NCI-H2107 (cell line): ENCODE measurements at places on chromosomes 3 and 15.

- no peak for DNase-seq
Measured at GRCh38 chr3:113649174-113649845, 47.1 kb downstream of the USF3 start.

DNA sequence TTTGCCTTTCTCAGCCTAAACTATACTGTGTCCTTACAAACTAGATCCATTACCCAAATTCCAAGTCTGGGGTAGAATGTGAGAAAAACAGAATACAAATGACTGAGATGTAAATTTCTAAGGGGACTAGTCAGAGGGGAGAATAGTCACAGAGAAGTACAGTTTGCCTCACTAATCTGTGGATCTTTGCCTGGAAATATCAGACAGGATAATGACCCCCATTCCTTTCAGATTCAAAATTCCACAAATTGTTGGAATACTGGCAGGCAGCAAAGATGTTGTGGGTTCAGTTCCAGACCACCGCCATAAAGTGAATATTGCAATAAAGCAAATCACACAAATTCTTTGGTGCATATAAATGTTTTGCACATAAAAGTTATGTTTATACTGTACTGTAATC is 762.8 kb upstream of the NR2F2 start:
- DNase-seq, result no peak

GRCh38 chr3:42790714-42791229 is 13.5 kb downstream of the HIGD1A start:
- DNase-seq, result no peak

DNA sequence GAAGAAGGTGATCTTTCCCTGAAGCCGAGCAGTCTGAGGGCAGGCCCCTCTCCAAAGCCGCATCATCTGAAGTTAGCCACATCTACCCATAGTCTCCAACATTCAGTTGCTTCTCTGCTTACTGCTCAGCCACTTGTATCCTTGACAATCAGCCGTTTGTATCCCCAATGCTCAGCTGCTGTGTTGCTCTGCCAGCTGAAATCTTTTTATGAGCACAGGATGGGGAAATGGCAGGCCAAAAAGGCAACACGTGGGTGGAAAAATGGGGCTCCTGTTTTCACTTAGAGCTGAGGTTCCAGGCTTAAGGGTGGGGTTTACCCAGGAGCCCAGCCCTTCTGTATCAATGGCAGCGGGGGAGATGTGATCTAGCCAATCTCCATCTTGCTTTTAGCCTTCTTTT is 36.3 kb downstream of the METTL6 start:
- DNase-seq, result no peak

DNA sequence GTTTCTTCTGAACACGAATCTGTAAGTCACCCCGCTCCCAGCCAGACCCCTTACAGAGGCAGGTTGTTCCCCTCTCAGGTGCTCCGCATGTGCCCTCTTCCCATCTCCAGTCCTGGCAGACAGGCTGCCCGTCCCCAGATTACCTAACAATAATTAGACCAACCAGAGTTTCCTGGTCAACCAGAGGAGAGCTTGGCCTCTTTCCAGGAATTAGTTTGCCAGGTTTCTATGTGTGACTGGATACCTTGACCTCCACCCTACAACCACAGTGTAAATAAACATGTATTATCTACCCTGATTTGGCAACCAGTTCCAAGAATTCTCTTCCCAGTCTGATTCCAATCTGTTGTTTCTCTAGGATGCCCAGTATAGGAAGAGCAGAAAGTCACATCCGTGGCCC is 178.0 kb upstream of the UMPS start:
- no peak for DNase-seq

- no peak for DNase-seq
Measured at GRCh38 chr15:42356851-42357250, 2.5 kb upstream of the CAPN3 start.

GRCh38 chr3:150314248-150315004 is 93.7 kb upstream of the TSC22D2 start:
- DNase-seq, result no peak

GRCh38 chr15:63638839-63639238 is 41.7 kb downstream of the FBXL22 start:
- DNase-seq, result no peak

DNA sequence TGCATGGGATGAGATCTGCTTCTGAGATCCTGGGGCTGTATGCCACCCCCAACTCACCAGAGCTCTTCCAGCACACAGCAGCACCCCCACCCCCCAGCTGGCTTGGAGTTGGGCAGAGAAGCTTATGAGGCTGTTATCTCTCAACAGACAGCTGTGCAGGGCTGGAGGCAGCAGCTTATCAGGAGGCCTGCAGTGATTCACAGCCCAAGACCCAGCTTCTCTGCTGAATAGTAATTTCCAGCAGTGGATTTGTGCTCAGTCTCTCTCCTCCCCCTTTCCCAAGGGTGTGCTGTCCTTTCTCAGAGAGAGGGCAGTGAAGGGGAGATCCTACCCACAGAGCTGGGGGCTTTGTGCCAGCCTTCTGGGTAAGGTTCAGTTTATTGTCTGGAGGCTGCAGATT is 2.1 kb downstream of the RPP25 start:
- DNase-seq, result no peak

- no peak for DNase-seq
Measured at GRCh38 chr15:79122991-79123390, 32.4 kb upstream of the RASGRF1 start.

DNA sequence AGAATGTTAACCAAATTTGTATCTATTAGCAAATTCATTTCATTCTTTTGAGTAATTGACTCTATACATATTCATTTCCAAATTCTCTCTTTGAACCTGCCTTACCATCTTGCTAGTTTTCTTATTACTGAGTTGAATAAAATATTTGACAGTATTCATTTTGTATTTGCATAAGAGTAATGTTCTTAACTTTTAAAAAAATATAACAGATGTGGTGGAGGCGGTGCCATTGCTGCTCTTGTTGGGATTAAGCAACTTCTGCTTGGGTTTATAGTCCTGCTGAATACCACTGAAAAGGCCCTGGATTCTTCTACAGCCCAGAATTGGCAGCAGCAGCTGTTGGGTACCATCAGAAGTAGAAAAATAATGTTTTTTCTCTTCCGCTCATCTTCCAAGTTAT is 148.9 kb upstream of the PEX5L start:
- no peak for DNase-seq

GRCh38 chr3:188542196-188542595 is 388.2 kb downstream of the LPP start:
- no peak for DNase-seq

GRCh38 chr3:13240928-13241618 is 167.8 kb upstream of the IQSEC1 start:
- no peak for DNase-seq

- no peak for DNase-seq
Measured at GRCh38 chr15:50815958-50816590, 50.6 kb upstream of the SPPL2A start.

DNA sequence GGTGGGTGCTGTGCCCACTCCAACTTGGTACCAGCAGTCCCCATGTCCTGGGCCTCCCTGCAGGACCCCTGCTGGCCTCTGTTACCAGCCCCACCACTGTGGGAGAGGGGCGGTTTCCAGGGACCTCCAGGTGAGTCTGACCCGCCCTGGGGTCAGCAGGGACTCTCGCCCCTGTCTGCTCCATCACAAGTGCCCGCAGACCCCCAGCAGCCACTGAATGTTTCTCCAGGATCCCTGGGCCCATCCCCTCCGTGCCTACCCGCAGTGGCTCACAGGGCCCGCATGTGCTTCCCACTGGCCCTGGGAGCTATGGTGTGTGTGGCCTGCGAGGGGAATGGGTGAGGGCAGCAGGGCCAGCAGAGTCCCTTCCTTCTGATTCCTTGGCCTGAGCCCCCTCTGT is 9.9 kb upstream of the RHO start:
- no peak for DNase-seq

- DNase-seq, result no peak
Measured at GRCh38 chr3:78041486-78041885, 1001.6 kb downstream of the ROBO2 start.

DNA sequence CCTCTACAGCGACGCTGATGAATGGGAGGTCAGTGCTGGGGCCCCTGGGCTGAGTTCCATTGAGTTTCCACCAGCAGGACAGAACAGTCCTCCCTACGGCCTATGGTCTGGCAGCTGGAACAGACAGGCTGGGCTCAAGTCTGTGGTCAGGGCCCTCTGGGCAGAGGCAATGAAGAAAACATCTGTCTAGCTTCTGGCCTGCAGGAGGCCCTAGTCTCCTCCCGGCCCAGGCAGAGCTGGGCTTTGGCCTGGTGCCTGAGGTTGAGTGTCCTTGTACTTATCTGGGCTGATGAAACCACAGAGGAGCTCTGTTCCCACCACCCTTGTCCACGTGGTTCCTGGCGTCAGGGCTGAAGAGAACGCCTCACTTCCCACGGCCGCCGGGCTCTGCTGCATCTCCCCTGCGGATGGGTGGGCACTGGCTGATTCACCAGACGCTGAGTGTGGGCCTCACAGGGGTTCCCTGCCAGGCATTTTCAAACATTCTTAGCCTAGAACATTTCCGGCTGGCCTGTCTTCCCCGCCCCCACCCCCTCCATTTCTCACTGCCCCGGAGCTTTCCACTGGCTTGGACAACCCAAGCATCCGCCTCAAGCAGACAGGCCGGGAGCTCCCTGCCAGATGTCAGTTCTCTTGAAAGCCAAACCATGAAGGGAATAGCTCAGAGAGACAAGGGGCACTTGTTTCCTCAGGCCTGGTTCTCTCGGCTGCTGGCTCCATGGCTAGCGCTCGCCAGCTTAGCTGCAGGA is 20.3 kb downstream of the PPCDC start:
- DNase-seq, result no peak

DNA sequence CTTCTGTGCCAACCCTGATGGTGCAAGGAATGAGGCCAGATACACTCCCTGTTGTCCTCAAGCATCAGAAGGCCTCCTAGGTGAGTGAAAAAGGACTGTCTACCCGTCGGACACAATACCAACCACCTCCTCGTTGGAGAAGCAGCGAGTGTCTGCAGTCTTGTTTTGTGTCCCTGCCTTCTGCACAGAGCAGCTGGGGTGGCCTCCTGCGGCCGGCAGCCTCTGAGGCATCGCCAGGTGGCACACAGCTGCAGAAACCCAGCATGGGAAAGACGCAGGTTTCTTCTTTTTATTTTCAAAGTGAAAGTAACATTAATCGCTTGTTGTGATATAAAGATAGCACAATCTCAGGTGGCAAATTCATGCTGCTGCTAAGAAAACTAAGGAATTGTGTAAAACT is 509.9 kb downstream of the OCA2 start:
- no peak for DNase-seq

DNA sequence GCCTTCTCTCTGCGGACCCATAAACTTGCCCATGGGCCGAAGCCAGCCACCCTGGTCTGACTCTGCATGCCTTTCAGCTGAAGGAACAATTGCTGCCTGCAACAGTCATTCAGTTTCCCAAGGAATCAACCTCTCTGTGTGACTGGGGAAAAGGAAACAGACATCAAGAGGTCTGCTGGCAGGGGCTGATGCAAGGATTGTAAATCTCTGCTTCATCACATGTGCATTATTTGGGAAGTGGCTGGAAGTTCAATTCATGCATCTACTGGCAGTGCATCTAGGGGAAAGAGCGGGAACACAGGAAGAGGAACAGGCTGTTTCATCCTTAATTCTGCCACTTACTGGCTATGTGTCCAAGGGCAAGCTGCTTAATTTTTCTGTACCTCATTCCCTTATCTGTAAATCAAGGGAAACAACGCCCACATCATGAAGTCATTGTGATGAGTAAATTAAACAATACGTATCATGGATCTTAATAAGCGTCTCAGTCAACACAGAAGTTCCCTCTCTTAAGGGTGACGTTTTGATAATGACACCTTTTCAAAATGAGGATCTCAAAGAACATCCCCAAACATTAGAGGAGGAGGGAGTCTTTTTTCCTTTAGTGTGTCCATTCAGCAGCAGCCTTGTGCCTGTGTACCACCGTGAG is 17.4 kb upstream of the ADPGK start:
- DNase-seq, result no peak

DNA sequence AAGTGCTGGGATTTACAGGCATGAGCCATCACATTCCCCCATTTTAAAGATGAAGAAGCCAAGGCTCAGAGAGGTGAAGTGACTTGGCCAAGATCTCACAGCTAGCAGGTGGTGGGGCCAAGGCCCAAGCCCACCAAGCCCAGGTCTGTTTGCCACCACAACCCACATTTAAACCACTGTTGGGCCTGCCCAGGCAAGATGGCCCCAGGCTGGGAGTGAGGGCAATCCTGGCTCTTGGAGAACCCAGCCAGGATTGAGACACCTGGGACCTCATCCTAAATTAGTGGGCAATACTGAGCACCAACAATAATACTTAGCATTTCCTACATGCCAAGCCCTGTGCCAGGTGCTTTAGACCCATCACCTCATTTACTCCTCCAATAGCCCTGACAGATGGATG is 6.9 kb downstream of the IGDCC3 start:
- DNase-seq, result no peak

DNA sequence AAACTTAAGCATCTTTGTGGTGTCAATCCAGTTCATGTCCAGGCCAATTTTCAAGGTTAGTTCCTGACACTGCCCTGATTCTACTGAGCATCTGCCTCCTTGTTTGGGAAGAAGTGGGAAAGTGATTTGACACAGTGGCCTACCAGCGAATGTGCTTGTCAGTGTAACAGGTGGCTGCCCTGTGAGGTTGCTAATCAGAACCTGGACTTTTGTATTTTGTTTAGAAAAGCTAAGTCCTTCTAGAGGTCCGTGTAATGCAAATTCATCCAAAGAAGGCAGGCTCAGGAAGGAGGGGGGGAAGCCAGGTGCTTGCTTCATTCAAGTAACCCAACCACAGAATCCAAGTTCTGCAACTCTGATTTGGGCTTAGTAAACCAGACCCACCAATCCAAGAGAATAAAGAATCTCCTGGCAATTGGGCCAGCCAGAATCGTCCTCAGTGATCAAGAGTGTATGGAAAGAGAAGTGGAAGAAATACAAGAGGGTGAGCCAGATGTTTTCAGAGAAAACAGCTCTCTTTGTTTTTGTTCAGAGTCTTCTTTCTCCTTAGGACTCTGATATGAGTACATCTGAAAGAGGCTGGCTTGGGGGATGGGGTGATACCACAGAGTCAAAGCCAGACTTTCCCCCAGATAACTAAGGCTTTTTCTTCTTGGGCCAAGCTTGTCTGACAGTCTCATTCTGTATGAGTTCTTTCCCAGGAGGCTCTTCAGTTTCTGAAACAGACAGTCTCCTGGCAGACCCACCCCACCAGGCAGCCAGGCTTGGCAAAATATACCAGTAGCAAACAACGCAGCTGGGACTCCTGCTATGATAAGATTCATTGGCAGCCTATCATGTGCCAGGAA is 508.9 kb upstream of the TBL1XR1 start:
- no peak for DNase-seq

- DNase-seq, result no peak
Measured at GRCh38 chr15:65292938-65293518, 2.8 kb upstream of the RNU5A-1 start.

DNA sequence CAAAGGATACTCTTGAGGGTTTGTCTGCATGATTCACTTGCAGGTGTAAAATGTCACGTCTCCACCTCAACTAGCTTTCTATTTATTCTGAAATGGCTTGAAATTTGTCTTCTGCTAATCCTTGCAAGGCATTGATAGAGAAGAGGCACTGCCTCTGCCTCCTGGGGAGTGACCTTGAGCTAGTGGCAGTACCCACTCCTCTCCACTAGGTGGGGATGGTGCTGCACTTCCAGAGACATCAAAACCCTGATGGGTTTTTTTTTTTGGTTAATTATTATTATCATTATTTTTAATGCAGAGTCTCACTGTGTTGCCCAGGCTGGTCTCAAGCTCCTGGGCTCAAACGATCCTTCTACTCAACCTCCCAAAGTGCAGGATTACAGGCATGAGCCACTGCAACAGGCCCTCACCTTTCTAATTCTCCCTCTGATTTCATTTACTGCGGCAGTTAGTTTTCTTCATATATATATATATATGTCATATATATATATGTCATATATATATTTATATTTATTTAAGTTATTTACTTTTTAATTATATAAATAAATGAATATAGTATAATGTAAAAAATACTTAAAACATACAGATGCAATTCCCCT is 117.6 kb upstream of the EIF1B start:
- no peak for DNase-seq
